RWPE2 (cell line): ENCODE measurements at places on chromosomes 5 and 9.

DNA sequence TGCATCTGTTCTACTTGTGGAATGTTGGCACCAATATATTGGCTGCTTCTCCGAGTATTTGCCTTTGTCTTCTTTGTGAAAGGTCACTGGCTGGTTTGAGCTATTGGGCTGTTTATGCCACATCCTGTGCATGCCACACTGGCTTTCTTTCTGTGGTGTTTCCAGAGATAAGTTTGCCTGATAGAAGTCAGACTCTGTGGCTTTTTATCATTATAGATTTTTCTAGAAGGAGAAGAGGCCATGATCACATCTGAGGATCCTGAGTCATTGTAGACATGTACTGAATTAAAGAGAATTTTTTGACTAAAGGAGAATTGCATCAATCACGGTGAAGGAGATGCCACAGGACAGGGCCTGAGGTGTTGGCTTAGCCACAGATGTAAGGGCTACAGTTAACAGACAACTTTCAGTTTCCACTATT is 26.5 kb upstream of the CDKN2B start:
- DNase-seq, result no peak
- H3K4me3 ChIP-seq, result no peak overlapping the region
- peaks cover 75% of the 10 kb centered on the region for H3K4me1 ChIP-seq
- H3K36me3 ChIP-seq, result peaks cover 10% of the 10 kb centered on the region
- H3K27ac ChIP-seq, result peak overlapping the region; percentile 87
- H3K27me3 ChIP-seq, result no peaks in the 10 kb centered on the region

DNA sequence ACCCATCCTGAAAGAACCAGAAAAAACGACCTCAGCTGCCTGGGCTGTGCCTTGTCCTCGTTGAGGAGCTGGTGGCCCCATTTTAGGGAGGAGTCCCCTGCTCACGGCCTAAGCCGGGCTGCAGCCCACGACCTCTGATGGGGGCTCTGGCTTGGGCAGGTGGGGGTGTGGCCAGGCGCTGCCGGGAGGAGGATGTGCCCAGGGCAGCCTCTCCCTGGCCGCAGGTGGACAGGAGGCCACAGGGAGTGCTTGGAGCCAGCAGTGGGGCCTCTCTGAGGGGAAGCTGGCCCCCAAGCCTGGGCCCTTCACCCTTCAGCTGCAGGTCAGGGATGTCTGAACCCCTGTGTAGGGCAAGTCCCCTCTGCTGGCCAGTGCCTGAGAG is 2.5 kb downstream of the DIPK1B start:
- H3K27me3 ChIP-seq, result peaks cover 12% of the 10 kb centered on the region
- no peaks in the 10 kb centered on the region for H3K36me3 ChIP-seq
- H3K4me3 ChIP-seq, result no peak overlapping the region
- H3K27ac ChIP-seq, result no peak overlapping the region
- H3K4me1 ChIP-seq, result no peaks in the 10 kb centered on the region

DNA sequence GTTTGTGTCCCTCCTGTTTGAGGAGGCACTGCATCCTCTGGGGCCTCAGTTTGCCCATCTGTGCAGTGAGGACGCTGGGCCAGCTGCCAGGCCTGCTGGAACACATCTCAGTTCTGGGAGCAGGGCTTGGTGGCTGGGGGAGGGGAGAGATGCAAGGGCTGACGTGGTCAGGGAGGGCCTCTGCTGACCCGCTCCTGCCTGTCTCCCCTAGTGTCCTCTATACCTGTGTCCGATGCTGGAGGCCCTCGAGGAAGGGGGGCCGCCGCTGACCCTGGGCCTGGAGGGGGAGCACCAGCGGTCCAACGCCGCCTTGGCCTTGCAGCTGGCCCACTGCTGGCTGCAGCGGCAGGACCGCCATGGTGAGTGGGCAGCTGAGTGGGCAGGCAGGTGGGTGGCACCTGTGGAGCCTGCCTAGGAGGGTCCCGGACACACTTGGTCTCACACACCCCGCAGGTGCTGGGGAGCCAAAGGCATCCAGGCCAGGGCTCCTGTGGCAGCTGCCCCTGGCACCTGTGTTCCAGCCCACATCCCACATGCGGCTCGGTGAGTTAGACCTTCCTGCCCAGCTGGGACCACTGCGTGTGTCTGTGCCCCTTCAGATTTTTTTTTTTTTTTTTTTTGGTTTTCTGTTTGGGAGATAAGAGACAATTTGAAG is 5.8 kb downstream of the FPGS start:
- H3K27me3 ChIP-seq, result no peaks in the 10 kb centered on the region
- H3K36me3 ChIP-seq, result peaks cover 84% of the 10 kb centered on the region
- H3K4me3 ChIP-seq, result no peak overlapping the region

DNA sequence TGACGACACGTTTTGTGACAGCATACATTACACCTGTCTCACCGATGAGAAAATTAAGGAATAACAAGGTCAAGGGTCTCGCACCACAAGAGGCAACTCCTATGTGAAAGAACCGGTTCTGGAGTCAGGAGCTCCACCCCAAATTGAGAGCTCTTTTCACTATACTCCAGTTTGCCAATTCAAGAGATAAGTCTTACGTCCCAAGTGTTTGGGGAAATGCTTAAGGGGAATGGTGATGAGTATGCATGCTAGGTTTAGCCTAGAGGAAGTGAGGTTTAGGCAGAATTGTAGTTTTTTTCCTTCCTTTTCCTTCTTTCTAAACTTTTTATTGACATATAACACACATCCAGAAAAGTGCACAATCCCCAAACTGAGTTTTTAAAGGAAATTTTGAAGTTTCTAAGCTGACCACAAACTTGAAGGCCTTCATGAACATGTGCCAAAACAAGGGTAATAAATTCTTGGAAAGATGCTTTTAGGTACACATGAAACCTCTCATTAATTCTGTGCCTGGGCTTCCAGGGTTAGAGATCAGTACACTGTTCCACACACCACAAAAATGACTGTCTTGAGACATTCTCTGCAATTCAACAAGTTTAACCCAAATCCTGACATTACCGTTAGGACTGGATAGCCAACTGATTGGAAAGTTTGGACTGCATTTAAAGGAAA is 127.6 kb upstream of the SLC1A3 start:
- DNase-seq, result no peak
- H3K4me3 ChIP-seq, result no peak overlapping the region
- H3K36me3 ChIP-seq, result no peaks in the 10 kb centered on the region
- H3K4me1 ChIP-seq, result no peaks in the 10 kb centered on the region
- H3K27ac ChIP-seq, result no peak overlapping the region

DNA sequence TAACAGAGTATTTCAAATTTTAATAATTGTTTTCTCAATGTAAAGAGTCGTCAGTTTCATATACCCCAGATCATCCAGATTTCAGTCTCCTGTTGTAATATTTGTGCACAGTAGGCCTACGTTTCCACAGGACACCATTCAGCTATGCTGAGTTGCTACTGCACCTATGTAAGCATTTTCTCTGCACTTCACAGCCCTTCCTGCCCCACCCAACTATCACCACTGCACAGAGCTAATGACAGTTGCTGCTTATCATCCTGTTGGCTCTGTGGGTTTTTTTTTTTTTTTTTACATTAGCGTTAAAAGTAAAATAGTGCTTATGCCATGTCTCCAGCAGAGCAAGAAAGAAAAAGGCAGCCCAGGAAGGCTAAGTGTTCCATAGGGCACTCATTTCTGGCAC is 5.9 kb upstream of the PRKACG start:
- H3K27ac ChIP-seq, result no peak overlapping the region
- H3K4me3 ChIP-seq, result no peak overlapping the region
- no peaks in the 10 kb centered on the region for H3K4me1 ChIP-seq
- H3K27me3 ChIP-seq, result no peaks in the 10 kb centered on the region
- no peaks in the 10 kb centered on the region for H3K36me3 ChIP-seq

DNA sequence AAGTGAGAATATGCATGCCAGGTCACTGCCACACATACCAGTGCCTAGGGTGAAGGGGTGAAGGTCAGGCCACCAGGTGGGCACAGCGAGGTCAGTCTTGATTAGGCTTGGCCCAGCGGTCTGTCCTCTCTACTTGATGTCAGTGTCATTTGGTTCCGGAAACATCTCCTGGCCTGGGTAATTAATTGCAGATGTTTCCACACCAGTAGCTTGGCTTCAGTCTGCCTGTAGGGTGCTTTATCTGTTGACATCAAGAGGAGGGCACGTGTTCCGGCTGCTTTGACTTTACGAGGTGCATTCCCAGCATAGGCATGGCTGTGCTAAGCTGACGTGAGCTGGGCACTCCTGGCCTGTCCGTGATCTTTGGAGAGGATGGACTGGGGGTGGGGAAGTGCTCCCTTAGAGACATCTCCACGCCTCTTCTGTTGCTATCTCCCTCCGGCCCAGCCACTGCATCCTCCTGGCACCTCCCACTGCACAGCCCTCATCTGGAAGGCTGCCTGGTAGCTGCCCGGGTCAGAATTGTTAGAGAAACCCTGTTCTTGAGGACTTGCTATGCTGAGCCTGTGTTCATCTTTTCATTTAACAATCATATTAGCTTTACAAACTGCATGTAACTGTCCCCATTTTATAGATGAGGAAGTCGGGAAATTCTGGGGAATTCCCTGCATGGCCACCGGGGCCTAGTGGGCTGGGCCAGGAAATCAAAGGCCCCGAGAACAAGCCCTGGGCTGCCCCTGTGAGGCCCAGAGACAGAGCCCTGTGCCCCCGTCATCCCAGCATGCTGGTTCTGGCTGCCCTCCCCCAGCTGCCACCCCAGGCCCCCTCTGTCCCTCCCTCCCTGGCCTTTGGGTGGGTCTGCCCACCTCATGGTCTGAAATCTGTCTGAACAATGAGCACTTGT is 29.1 kb downstream of the JADE2 start:
- H3K27ac ChIP-seq, result peak overlapping the region; percentile 83
- H3K4me3 ChIP-seq, result no peak overlapping the region
- H3K27me3 ChIP-seq, result no peaks in the 10 kb centered on the region
- DNase-seq, result no peak

DNA sequence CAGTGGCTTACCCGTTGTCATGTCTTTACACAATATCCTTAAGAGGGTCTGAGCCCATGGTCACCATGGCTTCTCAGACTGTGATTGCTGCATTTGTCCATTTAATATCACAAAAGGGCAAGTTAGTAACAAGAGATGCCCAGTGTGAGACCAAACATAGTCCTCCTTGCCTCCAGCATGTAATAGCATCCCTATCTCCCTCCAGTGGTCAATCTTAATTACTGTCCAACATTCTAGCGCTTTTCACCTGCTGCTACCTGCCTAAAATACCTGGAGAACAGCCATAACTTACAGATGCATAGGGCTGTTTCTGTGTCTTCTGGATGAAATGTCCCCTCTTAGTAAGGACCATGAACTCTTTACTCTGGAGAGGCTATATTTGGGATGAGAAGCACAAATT is 267.2 kb upstream of the DAB2 start:
- no peak overlapping the region for H3K27ac ChIP-seq
- no peaks in the 10 kb centered on the region for H3K4me1 ChIP-seq
- no peak for DNase-seq
- H3K27me3 ChIP-seq, result no peaks in the 10 kb centered on the region

DNA sequence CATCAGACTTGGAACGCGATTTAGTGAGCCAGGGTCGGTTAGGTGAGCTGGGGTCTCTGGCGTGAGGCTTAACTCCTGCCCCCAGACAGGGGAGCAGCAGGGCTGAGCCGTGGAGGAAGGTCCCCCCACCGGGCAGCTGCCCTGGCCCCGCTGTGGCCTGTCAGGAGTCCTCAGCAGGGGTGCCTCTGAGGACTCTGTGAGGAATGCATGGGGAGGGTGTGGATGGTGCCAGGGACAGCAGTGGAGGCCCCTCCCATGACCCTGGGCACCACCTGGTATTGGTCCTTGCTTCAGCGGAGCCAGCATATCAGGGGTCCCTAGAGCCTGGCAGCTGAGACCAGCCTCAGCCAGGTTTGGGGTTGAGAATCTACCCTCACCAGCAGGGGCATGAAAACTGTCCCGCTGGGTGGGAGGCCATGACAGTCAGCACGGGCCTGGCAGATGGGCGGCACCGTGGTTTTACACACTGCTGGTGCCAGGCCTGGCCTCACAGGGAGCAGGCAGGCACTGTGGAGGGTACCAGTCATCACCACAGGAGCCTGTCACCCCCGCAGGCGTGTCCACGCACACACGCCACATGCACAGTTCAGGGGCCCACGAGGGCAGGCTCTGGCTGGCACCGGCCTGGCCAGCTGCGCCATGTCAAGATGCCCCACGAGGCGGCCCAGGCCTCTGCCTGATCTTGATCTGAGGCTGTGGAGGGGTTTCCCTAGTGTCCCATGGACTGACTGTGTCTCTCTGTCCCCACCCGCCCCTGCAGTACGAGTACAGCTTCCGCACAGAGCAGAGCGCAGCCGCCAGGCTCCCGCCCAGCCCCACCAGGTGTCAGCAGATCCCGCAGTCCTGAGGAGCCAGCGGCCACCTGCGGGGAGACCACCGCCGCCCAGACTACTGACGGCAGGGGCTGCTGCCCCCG is 111.1 kb upstream of the LMX1B start:
- peak; percentile 51 for DNase-seq
- no peaks in the 10 kb centered on the region for H3K4me1 ChIP-seq
- no peak overlapping the region for H3K27ac ChIP-seq
- no peaks in the 10 kb centered on the region for H3K36me3 ChIP-seq

- no peak for DNase-seq
- H3K36me3 ChIP-seq, result no peaks in the 10 kb centered on the region
- H3K4me3 ChIP-seq, result peak overlapping the region; percentile 26
- no peak overlapping the region for H3K27ac ChIP-seq
- H3K4me1 ChIP-seq, result no peaks in the 10 kb centered on the region
These were observed 159.7 kb upstream of the CDH12 start for GRCh38 chr5:23012842-23013241.

DNA sequence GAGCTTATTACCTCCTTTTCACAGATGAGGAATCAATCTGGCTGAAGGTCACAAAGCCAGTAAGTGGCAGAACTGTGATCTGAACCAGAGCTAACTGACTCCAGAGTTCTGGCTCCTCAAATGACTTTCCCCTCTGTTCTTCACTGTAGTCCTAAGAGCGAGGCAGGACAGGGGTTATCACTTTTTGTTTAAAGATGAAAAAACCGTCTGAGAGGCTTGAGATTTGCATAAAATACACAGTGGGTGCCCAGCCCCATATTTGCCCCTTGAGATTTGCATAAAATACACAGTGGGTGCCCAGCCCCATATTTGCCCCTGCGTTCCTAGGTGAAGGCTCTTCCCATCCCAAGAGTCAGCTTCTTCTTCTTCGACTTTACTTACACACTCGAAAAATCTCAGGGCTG is 667 bp downstream of the FBXO10 start:
- H3K4me3 ChIP-seq, result peak overlapping the region; percentile 73
- DNase-seq, result no peak
- H3K4me1 ChIP-seq, result peaks cover 3% of the 10 kb centered on the region
- no peaks in the 10 kb centered on the region for H3K27me3 ChIP-seq

GRCh38 chr9:18849890-18850677 is 182.9 kb downstream of the SAXO1 start:
- H3K36me3 ChIP-seq, result no peaks in the 10 kb centered on the region
- no peaks in the 10 kb centered on the region for H3K4me1 ChIP-seq
- no peak overlapping the region for H3K4me3 ChIP-seq
- H3K27ac ChIP-seq, result no peak overlapping the region
- H3K27me3 ChIP-seq, result no peaks in the 10 kb centered on the region

GRCh38 chr5:36040651-36041536 is 25.8 kb downstream of the UGT3A2 start:
- H3K27me3 ChIP-seq, result peaks cover 25% of the 10 kb centered on the region
- no peak overlapping the region for H3K4me3 ChIP-seq
- H3K27ac ChIP-seq, result no peak overlapping the region
- H3K4me1 ChIP-seq, result no peaks in the 10 kb centered on the region
- DNase-seq, result no peak
- H3K36me3 ChIP-seq, result no peaks in the 10 kb centered on the region

- DNase-seq, result no peak
- H3K4me3 ChIP-seq, result no peak overlapping the region
- no peaks in the 10 kb centered on the region for H3K27me3 ChIP-seq
- H3K4me1 ChIP-seq, result peaks cover 12% of the 10 kb centered on the region
- no peaks in the 10 kb centered on the region for H3K36me3 ChIP-seq
- H3K27ac ChIP-seq, result peak overlapping the region; percentile 3
These were observed 404.6 kb downstream of the CSNK1G3 start for GRCh38 chr5:123916345-123917121.
